ENCODE measurements at places on chromosomes 16 and 17.

GRCh38 chr17:74512624-74513091, 18.6 kb downstream of the CD300LB start:
- DNase-seq, result no peak

DNA sequence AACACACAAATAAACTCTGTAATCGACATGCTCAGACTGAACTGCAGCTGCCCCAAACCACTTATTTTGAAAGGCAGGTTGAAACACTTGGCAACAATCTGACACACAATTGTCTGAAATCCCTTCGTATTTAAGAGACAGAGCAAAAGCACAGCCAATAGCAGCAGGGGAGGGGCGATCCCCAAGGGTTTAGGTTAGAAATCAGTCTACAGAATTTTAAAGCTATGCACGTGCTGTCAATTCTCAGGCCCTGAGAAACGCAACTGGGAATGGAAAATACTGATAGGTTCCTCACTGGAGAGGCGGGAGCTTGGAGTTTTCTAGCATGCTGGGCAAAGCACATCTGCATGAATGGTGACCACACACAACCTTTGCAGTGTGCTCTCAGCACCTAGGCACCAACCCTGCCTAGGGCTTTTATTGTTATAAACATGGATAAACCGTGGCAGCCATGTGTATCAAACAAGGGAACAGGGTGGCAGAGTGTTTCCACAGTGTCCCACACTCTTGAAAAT, 168.0 kb downstream of the AATF start:
- no peak for DNase-seq

DNA sequence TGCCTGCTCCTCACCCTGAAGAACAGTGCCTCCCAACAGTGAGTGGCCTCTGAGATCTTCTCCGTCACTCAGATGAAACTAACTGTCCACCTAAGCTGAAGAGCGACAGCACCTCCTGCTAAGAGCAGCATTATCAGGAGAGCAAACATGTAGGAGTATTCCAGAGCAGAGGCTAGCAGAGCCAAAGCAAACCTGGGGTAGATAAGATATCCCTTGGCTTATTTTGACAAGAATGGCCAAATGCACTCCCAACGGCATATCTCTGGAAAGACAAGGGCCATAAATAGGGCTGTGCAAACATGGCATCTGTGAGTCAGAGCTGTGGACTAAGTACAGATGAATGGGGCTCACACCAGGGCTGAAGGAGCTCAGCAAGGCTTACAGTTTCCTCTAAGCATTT, 96.3 kb downstream of the NDEL1 start:
- DNase-seq, result no peak

DNA sequence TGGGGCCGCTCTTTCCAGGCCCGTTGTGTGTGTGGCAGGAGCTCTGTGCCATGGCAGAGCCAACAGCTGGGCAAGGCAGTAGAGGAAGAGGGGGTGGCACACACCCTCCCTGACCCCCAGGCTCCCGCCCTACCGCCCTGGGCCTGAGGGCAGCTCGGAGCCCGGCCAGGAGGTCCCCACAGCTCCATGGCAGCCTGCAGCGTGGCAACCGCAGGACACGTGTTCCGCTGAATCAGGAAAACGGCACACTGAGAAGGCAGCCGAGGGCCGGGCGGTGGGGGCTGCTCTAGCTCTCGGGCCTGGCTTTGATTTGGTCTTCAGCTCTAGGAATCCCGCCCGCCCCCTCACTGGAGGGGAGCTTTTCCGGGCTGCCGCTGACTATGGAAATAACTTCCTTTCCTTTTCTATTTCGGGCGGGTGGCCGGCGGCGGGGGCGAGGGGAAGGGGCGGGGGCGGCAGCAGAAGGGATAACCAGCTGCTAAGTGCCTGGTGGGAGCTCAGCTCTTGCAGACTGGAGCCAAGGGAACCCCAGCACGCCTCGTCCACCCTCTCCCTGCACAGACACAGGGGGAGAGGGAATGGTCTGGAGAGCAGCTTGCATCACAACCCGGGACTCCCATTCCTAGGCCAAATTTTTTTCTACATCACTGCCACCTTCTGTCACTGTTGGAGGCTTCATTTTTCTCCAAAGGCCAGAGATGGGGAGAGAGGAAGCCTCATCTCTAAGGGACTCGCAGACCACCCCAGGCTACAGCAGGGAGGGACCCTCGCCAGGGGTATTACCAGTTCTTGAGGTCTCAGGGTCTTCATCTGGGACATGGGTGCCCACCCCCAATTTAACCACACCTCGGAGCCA, 24.8 kb upstream of the MRPS23 start:
- DNase-seq, result no peak

GRCh38 chr17:27466376-27466742, 10.1 kb downstream of the KSR1 start:
- no peak for DNase-seq

- no peak for DNase-seq
Measured at GRCh38 chr17:28612936-28613872, 781 bp downstream of the RSKR start.

GRCh38 chr16:77977339-77977738, 45.0 kb upstream of the CLEC3A start:
- DNase-seq, result no peak

- DNase-seq, result no peak
Measured at GRCh38 chr17:38705803-38706504, 881 bp downstream of the MLLT6 start.

GRCh38 chr17:10197362-10197720, 1.1 kb downstream of the GAS7 start:
- DNase-seq, result no peak

- DNase-seq, result no peak
Measured at GRCh38 chr16:28958836-28959235, 8.1 kb downstream of the NFATC2IP start.

DNA sequence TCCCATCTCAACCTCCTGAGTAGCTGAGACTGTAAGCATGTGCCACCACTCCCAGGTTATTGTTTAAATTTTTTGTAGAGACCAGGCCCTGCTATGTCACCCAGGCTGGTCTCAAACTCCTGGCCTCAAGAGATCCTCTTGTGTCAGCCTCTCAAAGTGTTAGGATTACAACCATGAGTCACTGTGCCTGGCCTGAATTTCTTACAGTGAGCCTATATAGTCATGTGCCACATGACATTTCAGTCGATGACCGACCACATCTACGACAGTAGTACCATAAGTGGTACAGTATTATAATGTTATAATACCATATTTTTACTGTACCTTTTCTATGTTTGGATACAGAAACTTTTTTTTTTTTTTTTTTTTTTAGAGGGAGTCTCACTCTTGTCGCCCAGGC, 195.3 kb downstream of the STX8 start:
- no peak for DNase-seq

DNA sequence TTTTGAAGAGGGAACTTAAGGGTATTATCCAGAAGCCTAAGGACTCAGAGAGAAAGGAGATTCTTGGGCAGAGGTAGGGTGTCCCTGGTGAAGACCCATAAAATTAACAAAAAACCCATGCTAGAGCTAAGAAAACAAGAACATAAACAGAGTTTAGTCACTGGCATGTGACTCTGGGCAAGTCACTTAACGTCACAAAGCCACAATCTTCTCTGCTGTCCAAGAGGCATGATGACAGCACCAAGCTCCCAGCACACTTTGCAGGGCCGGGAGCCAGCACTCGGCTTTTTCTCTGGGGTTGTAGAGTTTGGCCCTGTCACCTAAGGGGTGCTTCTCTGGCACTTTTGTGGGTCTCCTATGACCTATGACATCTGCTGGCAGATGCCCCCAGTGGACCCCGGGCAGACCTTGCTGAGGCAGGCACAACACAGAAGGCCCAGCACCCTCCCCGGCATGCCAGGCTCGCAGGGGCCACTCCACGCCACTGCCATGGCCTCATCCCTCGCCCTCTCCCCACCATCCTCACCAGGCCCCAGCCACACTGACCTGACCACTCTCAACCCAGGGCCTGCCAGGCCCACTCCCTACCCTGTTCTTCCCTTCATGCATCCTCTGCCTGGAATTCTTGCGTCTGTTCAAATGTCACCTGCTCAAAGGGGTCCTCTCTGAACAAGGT, 69.8 kb downstream of the DYNLRB2 start:
- no peak for DNase-seq

DNA sequence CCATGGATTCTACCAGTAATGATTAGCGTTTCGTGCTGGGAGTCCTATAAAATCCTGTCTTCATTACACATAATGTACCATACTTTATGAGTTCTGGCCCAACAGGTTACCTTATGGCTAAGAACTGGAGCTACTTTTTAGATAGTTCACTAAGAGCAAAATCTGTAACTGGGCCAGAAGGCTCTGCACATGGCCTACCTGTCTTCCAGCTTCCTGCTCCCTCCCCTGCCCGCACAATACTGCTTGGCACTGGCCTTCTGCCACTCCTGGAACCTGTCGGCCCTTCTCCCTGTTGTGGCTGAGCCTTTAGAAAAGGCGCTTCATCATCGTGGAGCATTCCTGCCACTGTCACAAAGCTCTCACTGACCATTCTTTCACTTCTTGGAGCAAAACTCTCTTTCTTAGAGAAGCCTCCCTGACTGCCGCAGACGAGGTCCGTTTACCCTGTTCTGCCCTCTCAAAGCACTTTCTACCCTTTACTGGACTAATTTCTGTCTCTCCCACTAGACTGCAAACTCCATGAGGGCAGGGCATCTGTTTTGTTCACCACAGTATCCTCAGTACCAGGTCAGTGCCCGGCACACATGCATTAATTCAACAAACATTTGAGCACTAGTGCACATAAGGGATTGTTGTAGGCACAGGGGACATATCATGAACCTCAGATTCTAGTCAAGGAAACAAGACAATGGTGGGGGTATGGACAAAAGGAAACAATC, 116.5 kb downstream of the PARN start:
- DNase-seq, result no peak

- DNase-seq, result no peak
Measured at GRCh38 chr16:67977469-67978227, 2.7 kb downstream of the DPEP3 start.

- DNase-seq, result no peak
Measured at GRCh38 chr17:74260525-74260850, 13.5 kb upstream of the DNAI2 start.

DNA sequence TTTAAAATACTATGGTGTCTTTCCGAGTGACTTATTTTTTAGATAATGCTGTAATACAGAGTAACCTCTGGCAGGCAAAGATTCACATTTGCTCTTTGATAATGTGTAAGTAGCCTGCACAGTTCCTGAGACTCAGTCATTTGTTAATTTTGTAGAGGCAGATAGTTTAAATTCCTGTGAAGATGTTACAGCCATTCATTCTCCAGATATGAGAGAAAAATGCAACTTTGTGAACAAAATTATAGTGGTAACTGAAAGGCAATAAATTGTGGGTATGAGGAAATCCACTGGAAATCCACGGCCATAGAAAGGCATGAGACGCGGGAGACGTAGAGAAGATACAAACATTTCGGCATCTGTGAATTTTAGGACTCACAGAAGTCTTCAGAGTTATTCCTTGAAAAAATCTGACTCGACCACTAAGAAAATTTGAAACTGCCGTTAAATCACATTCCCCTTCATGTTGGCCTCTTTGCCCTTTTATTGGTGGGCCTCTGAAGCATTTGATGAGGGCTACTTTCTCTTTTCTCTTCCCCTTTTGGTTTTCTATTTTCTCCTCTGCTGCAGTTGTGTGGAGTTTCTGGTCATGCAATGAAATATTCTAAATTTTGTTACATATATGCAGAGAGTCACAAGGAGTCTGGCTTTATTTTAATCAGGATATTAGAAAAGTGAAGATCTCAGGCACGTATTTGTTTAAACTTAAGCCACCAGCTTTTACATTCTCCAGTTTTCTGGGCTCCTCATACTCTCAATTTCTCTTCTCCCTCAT, 18.8 kb downstream of the HS3ST3A1 start:
- DNase-seq, result no peak

GRCh38 chr16:81634380-81635062, 144.6 kb upstream of the PLCG2 start:
- no peak for DNase-seq

GRCh38 chr17:49707246-49707607, 537 bp downstream of the SLC35B1 start:
- DNase-seq, result no peak

- DNase-seq, result no peak
Measured at GRCh38 chr16:86874141-86874540, 295.8 kb downstream of the FOXL1 start.

- DNase-seq, result peak; percentile 44
Measured at GRCh38 chr17:27602721-27603420, 28.1 kb upstream of the LGALS9 start.

All from right renal cortex interstitium (tissue), 3 donors.